ENCODE measurements at places on chromosomes 4 and X.
A peak's percentile ranks its signal among the peaks of the same experiment; 100 is the strongest.

DNA sequence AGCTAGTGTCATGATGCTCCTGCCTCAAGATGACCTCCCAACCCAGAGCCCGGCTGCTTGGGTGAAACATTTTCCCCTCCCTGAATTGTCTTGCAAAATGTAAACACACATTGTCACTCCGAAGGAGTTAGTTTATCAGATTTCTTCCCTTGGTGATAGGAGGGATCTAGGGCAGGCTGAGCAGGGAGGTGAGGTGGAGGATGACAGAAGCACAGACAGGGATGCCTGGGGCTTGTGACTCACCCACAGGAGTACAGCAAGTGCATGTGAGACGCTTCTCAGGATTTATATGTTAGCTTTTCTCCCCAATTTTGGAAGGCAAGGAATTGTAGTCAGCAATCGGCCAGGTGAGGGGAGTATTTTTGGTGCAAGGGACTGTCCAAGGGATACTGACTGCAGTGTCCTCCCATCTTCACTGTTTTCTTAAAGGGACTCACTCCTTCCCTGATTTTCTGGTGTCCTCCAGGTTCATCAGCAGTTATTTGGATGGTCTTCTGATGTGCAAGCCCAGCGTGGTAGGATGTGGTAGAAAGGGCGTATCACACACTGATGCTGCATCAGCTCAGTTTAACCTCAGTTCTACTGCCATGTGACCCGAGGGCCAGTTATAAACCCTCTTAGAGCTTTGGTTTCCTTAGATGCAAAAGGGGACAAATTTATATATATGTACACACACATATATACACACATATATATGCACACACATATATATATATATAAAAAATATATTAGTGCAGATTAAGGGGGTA is 46.2 kb upstream of the IGFBP7 start:
- DNase-seq: no peak

GRCh38 chrX:32408389-32408788 is 803.0 kb downstream of the DMD start:
- peak; percentile 18 for DNase-seq

DNA sequence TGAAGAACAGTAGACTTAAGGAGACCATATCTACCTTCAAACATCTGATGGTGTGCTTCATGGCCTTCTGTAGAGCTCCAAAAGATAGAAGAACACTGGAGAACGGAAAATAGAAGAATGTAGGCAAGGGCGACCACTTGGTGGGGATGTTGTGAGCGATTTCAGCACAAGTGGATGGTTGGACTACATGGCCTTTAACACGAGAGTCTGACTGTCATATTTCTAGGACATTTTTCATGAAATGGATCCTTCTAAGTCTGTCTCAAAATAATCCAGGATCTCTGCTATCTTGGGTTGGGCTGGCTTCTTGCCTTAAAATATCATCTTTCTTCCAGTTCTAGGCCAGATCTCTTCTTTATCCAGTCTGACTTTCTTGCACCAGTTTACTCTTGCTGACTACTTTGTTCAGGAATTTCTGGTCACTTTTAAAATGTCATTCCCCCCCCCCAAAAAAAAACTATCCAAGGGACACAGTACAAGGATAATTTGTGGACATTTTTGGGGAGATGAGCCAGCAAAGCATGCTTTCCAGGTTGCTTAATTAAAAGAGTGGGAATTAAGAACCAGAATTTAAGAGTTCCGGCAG is 1.2 kb upstream of the MID1IP1 start:
- DNase-seq: no peak

GRCh38 chr4:148145475-148145874 is 296.7 kb downstream of the NR3C2 start:
- no peak for DNase-seq

DNA sequence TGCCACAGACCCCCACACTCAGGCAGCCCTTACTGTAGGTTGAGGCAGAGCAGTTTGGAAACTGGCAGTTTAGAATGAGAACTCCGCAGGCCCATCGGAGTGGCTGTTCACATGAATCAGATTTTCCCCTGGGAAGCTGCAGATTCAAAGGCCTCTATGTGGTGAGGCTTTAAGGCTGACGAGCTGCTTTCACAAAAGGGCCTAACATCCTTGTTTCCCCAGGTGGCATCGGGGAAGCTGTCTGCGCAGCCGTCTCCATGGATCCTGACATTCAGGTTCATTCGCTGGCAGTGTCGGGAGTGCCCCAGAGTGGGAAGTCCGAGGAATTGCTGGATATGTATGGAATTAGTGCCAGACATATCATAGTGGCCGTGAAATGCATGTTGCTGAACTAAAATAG is 33.7 kb downstream of the TKTL1 start:
- DNase-seq: peak; percentile 32

DNA sequence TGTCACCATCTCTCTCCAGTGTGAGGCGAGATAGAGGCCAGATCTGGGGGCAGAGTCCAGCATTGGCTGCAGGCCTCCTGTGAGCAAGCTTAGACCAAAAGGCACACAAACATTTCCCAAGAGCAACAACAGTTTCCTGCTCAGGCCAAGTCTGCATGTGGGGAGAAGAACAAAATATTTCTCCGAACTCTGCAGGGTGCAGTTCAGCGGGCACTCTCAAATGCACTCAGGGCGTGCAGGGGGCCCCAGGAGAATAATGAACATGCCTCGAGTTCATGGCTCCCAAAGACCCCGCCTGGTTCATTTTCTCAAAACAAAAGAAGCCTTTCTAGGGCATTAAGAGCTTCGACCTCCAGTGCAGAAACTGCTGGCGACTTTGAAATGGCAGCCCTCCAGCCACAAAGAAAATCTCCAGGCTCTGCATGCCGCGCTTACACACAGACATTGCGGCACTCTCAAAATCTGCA is 57.8 kb upstream of the HELT start:
- peak; percentile 60 for DNase-seq

GRCh38 chrX:112819008-112819640 is 21.5 kb downstream of the AMOT start:
- DNase-seq: no peak

DNA sequence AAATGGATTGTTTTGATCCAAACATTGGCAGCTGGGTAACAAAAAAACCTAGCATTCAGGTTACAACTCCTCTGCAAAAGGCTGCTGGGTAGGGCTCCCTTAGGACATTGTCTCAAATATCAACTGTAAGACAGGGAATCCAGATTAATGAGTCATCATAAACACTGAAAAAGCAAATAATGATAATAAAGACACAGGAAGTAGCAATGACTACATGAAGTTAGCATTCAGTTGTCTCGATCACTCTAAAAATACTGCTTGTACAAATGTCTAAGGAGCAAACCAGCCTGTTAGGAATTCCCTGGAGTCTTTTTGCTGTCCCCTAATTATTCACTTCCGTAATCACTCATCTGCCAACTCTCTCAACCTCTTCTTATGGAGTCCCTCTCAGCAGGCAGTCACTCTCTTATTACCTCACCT is 259.2 kb downstream of the GPC3 start:
- DNase-seq: no peak

DNA sequence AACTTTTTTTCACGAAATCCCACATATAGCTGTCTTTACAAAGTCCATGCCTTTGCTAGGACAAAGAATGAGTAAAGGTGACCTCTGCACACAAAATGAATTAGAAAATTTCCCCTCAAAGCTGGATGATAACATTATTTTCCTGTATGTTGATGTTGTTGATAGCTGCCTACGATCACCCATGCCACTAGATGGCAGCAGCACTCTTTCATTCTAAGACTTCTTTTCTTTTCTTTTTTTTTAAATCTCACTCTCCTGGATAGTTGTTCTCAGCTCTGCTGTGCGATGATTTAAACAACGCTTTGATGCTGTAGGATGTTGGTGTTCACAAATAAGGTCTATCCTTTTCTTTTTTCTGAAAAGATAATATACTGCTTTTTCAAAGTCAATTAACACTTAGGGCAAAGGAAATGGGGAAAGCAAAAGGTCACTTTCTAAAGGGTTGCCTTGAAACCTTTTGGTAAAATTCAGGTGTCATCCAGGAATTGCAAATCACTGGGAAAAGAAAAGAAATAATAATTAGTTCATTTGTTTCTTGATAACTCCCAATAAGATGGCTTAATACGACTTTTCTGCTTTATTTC is 266.8 kb downstream of the C4orf33 start:
- DNase-seq: peak; percentile 95

- DNase-seq: peak; percentile 5
Measured at GRCh38 chrX:21255032-21255618, 119.1 kb upstream of the CNKSR2 start.

GRCh38 chrX:153638041-153638371 is 9.0 kb upstream of the DUSP9 start:
- no peak for DNase-seq

GRCh38 chr4:173076903-173077634 is 91.5 kb upstream of the GALNT7 start:
- DNase-seq: no peak

GRCh38 chr4:25253071-25253445 is 19.2 kb downstream of the PI4K2B start:
- DNase-seq: peak; percentile 17

DNA sequence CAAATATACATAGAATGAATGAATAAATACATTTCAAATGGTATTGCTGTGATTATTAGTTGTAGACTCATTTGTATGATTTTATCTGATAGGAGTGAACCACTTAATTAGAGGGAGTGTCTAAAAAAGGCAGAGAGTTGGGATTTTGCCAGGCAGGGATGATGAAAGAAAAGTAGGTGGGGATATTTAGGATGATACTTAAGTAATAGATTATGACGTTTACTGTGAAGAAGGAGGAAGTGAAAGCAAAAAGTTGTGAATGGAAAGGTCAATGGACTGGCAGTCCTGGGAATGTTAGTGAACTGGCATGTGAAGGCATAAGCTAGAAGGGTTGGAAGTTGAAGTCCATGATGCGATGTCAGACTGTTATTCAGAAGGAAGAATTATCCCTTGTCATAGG is 917.1 kb downstream of the RAPGEF2 start:
- DNase-seq: no peak

GRCh38 chrX:63428348-63428747 is 77.2 kb upstream of the SPIN4 start:
- no peak for DNase-seq

DNA sequence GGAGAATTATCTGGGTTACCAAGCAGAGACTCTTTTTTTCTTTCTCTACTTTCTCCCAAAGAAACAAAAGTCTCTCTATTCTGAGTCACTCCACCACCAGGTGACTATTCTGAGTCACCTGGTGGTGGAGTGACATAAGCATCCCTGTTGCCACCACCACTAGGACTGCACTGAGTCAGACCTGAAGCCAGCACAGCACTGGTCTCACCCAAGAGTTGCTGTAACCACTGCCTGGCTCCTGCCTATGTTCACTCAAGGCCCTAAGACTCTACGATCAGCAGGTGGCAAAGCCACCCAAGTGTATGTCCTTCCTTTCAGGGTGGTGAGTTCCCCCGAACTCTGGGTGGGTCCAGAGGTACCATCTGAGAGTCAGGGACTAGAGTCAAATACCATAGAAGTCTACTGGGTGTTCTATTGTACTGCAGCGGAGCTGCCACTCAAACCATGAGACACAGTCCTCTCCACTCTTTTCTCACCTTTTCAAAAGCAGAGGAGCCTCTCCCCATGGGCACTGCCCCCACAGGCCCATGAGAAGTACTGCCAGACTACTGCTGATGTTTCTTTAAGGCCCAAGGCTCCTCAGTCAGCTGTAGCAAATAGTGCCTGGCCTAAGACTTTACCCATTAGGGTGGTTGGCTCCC is 209.6 kb upstream of the IRS4 start:
- no peak for DNase-seq

DNA sequence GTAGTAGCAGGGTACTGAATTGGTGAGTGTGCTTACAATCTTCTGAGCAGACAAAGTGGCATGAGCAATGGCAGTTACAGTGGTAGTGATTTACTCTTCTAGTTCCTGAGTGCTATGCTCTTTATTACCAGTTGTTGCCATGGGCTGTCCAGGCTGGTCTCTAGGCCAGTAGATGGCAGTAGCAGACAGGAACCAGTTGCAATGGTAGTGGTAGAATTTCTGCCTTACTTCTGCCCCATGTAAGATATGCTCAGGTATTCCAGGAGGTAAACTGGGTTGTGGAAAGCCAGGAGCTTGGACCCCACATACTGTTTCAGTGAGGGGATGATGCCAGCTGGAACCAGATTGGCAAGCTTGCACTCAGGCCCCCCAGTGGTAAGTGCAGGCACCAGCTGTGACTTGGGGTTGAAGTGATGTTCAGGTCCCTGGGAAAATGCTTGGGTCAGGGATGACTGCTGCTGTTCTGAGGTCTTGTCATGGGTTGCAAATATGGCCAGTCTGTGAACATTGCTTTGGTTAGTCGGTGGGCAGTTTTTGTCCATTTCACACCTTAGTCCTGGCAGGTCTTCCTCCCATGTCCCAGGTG is 63.0 kb upstream of the ZXDB start:
- DNase-seq: no peak

- no peak for DNase-seq
Measured at GRCh38 chrX:1487401-1487800, 34.7 kb upstream of the ASMTL start.

DNA sequence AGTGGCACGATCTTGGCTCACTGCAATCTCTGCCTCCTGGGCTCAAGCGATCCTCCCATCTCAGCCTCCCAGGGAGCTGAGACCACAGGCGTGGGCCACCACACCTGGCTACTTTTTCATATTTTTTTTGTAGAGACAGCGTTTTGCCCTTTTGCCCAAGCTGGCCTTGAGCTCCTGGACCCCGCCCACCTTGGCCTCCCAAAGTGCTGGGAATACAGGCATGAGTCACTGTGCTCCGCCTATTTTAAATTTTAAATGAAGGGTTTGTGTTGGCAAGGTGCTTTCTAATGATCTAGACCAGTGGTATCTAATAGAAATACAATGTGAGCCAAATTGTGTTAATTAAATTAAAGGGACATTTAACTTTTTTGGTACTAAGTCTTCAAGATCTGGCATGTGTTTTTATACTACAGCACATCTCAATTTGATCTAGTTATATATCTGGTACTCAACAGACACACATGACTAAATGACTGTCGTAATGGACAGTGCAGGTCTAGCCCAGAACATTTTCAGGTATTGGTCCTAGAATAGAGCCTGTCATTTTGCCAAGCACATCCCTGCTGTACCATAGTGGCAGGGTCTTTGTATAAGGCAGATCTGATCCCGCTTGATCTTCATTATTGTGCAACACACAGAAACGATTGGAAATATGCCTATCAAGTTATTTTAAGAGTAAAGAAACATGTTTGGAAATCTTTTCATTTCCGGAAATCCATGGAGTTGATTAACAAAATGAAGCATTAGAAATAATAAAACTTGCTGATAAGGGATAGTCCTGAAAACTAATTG is 7.3 kb downstream of the PGK1 start:
- no peak for DNase-seq

DNA sequence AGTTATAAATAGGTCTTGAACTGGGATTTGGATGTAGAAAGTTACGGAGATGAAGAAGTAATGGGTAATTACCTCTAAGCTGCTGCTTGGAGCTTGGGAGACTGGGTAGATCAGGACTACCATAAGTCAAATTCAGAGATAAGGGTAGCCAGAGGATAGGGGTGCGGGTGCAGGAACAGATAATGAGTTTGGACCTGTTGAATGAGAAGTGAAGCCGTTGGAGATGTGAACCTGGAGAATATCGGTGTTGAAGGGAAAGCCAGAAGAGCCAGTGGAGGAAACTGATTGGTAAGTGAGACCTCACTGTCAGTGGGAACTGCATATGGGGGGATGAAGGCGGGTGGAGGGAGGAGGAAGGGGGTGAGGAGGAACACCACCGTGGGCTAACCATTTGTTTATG is 618 bp upstream of the FOXO4 start:
- DNase-seq: no peak

Measured in eye (tissue), 1 donor.